ENCODE measurements at places on chromosomes 1 and 21.
A peak's percentile ranks its signal among the peaks of the same experiment; 100 is the strongest.

GRCh38 chr1:30194046-30194619, 529.3 kb downstream of the MATN1 start:
- no peak for DNase-seq

- DNase-seq = peak; percentile 5
Observed at GRCh38 chr1:208880433-208881100, 636.4 kb upstream of the PLXNA2 start.

DNA sequence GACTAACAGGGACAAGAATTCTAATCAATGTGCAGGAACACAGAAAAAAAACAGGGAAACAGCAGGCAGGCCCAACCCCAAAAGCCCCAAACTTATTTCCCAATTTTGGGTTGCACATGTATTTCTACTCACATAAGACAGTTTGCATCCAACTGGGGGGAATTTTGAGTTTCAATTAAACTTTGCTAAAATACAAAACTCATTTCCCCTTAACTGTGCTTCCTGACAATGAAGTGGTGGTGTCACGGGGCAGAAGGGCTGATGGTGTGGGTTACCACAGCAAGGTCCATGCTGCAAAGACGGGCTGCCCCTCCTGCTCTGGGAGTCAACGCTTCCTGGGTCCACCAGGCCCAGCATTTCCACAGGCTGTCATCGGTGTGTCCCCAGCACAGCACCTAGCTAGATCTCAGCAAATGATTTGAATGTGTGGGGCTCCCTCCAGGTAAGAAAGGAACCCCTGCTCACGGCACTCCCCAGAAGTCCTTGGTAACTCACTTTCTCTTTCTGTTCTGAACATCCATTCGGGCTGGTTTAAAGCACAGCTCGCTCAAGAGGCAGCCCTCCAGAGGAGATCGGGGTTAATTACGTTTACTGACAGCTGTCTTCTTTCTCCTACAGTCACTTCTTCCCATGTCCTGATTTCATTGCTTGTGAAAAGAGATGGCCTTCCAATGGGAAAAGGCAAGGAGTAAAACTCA, 27.4 kb downstream of the HIVEP3 start:
- no peak for DNase-seq

DNA sequence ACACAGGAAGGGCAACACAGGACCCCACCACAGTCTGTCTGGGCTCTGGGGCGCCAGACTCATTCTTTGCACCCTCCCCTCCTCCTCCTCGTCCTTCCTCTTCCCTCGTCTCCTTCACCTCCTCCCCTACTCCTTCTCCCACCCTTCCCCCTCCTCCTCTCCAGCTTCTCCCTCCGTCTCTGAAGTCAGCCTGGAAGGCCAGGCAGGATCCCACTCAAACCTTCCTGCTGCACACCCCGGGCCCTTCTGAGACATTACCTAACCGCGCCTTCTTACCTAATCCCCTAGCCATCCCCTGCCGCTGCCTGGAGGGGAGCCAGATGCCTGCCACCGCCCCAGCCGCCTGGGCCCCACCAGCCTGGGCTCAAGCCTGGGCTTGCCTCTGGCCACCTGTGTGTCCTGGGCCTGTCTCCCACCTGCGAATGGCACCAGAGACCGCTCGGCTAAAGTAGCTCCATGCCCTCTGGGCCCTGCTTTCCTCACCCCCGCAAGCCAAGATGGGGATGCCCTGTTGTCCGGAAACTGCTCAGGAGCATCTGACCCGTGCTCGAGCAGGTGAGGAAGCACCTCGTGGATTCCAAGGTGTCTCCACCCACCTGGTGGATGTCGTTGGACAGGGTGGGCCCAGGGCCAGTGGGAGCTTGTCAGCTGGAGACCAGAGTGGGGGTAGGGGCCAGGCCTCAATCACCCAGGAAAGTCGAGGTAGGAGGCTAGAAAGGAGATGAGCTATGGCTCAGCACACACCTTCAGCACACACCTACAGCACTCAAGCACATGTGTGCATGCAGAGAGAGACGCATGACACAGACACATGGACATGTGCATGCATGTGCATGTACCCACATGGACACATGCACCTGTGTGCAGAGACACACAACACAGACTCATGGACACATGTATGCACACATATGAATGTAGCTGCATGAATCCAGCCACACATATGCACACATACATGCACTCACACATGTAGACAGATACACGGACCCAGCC, 31.9 kb downstream of the WNT9A start:
- DNase-seq = no peak

DNA sequence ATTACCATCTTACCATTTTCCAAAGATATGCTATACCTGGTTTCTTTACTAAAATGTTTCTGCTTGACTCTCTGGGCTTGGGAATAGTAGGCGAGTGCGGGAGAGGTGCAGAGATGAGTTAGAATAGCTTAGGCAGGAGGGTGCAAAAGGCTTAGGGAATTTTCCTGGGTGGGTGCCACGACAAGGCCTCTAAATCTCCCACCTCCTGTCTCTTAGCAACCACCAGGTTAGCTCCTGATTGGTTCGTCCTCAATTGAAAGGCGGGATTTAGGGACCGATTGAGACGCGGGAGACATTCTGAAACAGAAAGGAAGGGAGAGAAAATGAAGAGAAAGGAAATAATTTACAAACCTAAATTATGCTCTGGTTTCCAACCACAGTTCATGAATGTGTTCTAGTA, 3.1 kb downstream of the ACKR1 start:
- no peak for DNase-seq

DNA sequence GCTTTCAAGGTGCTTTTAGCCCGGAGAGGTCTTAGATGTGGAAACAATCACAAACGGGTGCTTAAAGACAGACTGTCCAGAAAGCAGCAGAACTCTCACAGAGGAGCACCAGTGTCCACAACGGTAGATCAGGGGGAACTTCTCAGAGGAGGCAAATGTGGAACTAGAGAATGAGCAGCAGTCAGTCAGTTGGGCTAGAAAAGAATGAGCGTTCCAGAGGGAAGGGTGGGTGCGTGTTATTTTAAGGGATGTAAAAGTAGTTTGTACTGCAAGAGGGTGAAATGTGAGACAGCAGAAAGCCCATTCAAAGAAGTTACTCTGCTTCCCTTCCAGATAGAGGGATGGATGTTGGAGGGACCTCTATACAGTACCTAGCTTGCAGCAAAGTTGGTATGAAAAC, 30.9 kb downstream of the RGS5 start:
- no peak for DNase-seq

DNA sequence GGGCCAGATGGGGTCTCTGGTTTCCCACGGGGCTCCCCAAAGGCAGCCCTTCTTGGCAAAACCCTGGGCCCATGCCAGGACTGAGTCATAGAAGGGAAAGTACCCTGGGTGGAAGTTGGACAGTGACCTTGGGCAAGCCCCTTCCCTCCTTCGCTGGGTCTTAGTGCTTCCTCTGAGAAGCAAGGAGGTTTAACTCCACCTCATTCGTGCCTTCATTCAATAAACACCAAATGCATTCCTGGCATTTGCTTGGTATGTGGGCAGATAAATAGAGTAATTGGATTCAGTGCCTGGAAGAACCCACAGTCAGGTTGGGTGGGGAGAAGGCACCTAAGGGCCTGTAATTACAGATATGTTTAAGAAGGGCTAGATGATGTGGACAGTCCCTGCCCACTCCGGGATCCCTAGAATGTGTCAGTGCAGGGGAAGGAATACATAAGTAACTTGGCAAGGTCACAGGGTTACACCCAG, 36.3 kb upstream of the CITED4 start:
- no peak for DNase-seq

Measured in BJ (cell line).